ENCODE measurements at places on chromosomes 11 and 22.

GRCh38 chr11:36147491-36147890 is 141.7 kb downstream of the COMMD9 start:
- DNase-seq, result no peak

DNA sequence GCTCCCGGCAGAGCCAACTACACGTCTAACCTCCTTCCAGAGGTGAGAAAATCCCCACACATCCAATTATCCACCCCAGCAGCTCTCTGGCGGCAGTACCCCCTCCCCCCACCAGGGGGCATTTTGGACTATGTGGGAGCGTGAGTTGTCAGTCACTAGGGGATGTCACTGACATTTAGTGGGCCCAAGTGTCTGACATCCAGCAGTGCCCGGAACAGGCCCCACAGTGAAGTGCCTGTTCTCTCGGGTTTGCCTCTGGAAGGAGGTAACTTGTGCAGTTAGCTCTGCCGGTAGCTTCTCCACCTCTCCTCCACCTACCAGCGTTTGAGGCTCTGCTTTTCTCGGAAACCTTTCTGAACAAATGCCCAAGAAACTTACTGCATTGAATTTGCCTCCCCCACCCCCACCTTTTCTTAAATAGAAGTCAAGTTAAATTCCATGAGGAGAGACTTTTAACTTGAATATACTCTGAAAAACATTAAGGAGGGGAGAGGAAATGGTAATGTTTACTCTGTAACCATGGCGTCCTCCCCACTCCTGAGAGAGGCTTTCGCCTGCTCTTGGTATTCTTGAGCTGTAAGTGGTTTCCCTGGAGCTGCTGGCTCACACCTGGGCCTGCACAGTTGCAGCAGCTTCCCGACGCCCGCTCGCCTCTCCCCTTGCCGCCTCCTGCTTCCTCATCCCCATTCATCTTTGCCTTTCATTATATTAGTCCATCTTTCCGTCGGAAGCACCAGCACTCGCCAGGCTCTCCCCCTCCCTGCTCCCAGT is 112.8 kb downstream of the WNT7B start:
- DNase-seq, result no peak

- DNase-seq, result no peak
These were observed 791.2 kb downstream of the BRD1 start for GRCh38 chr22:49036513-49036912.

DNA sequence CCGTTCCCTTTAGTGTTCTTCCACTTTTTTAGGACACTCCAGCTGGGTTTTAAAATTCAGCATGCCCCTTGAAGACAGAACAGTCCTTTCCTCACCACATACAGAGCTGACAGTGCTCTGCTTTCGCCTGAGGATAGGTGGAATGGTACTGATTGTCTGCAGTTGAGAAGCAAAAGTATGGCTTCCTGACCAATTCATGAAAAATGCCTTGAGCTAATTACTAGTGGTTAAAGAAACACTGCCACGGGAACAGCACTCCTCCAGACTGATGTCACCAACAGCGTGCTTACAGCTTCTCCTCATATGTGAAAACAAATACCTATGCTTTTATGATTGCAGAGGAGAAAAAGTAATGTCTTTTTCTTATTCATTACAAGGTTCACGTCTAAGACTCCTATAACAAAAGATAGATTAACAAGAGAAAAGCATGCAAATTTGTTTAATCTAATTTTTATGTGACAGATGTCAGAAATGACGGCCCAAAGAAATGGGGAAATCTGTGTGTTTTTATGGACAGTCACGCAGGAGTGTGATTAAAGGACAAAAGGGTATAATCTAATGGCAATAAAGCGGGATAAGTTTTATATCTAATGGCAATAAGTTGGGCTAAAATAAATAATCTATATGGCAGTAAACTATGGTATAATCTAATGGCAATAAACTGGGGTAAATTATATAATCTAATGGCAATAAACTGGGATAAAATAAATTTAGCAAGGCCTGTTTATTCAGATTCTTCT is 123.4 kb upstream of the ARHGAP42 start:
- DNase-seq, result no peak

GRCh38 chr11:125211948-125212340 is 47.4 kb downstream of the PKNOX2 start:
- DNase-seq, result no peak

GRCh38 chr11:76103460-76103859 is 102.8 kb downstream of the WNT11 start:
- no peak for DNase-seq

DNA sequence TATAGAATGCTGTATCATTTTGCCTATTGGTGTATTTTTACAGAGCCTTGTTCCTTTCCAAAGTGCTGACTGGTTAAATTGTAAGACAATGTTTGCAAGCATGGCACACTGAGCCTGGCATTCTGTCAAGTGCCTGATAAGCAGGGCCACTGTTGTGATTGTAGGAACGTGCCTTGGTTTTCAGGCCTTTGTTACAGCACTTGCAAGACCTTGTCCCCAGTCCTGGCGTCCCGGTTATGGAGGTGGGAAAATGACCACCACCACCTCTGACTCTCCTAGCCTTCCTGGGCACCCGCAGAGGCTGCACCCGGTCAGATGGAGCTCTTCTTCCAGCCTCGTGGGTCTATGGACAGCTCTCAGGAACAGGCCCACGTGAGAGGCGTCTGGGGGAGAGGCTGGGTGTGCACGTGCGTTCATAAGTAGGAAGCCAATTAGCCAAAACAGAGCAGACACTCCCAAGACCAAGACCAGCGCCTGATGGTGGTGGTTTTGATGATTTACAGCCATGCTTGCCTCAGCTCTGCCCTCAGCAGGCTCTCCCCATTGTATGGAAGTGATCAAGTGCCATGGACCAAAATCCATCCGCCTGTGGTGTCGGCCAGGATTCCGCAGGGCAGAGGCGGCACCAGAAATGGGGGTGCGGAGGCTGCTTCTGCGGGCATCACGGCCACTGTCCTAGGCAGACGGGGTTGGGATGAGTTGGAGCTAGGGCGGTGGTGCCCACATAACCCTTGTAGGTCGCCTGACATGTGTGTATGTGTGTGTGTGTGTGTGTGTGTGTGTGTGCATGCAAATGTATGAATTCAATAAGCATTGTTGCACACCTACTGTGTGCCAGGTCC is 89.8 kb downstream of the RTL6 start:
- no peak for DNase-seq

- no peak for DNase-seq
These were observed 150.8 kb upstream of the SYT13 start for GRCh38 chr11:45436966-45437365.

DNA sequence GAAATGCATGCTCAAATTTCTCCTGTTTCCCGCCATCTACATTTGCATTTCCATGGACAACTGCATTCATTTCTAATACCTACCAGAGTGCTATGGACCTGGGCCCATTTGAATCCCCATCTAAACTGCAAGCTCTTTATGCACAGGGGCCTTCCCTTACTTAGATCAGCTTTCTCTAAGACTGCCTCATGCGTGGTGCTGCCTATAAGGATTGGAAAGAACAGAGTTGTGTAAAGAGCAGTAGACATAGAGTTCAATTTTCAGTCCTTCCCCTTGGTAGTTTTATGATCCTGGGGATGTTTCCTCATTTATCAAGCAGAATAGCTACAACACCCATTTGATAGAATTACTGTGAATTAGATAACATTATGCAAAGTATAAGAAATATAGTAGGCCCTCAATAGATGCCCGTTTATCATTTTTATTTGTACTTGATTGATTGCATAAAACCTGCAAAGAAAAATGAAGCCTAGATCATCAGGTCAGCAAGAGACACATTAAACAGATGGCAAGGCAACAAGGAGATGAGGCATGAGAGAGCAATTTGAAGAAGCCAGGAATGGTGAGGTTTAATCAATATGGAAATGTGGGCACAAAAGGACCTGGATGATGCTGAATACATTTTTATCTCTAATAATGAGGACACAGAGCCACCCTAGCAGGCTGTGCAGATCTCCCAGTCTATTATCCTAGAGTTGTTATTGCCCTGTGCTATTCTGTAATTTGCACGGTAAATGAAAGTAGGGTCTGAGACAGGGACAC is 359.7 kb downstream of the FAM181B start:
- DNase-seq, result no peak

DNA sequence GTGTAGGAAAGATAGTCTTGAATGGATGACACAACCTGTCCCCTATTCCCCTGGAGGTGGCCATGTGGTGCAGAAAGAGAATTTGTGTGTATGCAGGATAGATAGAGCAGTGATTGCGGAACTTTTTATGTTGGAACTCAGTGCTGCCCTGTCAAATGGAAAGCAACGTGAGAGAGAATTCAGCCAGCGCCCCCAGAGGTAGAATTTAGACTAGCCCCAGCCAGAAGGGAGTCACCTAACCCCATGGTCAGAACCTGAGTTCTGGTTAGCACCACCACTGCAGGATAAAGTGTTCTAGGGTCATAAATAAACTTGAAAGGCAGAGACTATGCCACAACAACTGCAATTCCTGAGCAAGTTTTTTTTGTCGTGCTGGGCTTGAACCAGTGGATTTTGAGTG is 152.9 kb upstream of the GRIA4 start:
- no peak for DNase-seq

- no peak for DNase-seq
These were observed 18.0 kb upstream of the RAB38 start for GRCh38 chr11:88193278-88193677.

DNA sequence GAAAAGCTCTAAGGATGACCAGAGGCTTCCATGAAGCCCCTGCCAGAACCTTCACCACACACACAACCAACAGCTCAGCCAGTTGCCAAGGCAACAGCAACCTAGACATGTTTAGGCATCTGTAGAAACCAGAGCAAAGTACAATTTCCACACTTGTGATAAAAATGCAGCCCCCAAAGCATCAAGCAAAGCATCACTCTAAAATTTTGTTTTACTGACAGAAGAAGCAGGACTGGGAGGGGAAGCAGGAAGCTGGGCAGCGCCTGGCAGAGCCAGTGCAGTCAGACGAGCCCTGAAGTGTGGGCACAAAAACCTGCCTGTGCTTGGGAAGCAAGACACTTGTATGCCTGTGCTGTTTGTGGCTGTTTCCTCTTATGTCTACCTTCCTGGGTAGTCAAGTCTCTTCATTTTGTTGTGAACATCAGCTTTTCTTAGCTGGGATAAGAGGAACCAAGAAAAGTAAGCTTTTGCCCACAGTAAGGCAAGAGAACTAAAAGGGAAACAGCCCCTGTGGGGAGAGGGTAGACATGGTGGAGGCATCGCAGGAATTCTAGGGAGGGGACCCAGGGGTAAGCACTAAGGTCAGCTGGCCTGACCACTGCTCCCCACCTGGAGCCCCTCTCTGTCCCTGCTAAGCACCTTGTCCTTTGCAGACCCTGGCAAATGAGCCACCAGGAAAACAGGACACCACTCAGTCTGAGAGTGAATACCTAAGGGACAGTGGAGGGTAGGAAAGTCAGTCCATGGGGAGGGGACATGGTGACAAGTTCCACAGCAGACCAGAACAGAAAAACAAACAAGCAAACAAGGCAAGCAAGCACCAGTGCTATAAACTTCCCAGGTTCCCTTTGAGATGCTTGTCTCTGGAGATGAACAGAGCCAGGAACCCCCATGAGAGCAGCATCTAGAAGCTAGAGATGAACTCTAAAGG is 13.4 kb downstream of the PACSIN2 start:
- no peak for DNase-seq

DNA sequence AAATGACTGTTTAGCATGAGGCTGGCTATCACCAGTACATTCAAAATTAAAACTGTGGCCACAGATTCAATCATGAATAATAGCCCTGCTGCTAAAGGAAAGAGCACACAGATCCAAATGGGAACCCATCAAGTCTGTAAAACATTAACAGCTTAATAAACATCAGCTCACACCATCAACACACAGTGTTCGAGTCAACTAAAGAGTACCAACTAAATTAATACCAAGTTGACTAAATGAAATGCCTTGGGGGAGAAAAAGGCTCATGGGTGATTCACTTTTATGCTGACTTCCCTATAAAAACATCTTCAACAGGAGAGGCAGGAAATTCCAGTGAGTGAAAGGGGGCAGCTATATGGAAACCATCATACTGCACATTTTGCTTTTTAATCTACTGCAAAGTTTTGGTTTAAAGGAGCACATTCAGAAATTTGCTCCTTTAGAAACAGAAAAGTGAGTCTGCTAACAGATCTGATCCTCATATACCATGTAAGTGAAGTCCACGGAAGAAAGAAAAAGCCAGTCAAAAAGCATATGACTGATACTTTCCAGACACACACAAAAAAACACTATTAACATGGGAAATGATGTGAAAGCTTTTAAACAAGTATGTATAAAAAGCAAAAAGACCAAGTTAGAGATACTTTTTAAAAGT is 16.3 kb downstream of the LGR4 start:
- no peak for DNase-seq

- DNase-seq, result no peak
These were observed 1.7 kb downstream of the PPFIBP2 start for GRCh38 chr11:7515447-7515886.

- DNase-seq, result no peak
These were observed 134.6 kb downstream of the RRAS2 start for GRCh38 chr11:14224395-14224794.

Data from keratinocyte (primary cell).